ENCODE measurements at places on chromosomes 16 and 17.

GRCh38 chr16:55116165-55116920 lies 185.7 kb downstream of the IRX5 start:
- DNase-seq = no peak

- no peak for DNase-seq
These were observed 16.4 kb downstream of the ATP6V0D1 start for GRCh38 chr16:67464565-67464964.

DNA sequence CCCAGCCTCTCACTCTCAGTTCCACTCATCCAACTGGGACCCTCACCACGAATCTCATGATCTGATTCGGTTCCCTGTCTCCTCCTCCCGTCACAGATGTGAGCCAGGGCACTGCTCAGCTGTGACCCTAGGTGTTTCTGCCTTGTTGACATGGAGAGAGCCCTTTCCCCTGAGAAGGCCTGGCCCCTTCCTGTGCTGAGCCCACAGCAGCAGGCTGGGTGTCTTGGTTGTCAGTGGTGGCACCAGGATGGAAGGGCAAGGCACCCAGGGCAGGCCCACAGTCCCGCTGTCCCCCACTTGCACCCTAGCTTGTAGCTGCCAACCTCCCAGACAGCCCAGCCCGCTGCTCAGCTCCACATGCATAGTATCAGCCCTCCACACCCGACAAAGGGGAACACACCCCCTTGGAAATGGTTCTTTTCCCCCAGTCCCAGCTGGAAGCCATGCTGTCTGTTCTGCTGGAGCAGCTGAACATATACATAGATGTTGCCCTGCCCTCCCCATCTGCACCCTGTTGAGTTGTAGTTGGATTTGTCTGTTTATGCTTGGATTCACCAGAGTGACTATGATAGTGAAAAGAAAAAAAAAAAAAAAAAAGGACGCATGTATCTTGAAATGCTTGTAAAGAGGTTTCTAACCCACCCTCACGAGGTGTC lies 26.6 kb downstream of the STH start:
- DNase-seq = no peak

- no peak for DNase-seq
These were observed 34.7 kb upstream of the VPS4A start for GRCh38 chr16:69276148-69277115.

- no peak for DNase-seq
These were observed 18.4 kb downstream of the PIMREG start for GRCh38 chr17:6462692-6463091.

DNA sequence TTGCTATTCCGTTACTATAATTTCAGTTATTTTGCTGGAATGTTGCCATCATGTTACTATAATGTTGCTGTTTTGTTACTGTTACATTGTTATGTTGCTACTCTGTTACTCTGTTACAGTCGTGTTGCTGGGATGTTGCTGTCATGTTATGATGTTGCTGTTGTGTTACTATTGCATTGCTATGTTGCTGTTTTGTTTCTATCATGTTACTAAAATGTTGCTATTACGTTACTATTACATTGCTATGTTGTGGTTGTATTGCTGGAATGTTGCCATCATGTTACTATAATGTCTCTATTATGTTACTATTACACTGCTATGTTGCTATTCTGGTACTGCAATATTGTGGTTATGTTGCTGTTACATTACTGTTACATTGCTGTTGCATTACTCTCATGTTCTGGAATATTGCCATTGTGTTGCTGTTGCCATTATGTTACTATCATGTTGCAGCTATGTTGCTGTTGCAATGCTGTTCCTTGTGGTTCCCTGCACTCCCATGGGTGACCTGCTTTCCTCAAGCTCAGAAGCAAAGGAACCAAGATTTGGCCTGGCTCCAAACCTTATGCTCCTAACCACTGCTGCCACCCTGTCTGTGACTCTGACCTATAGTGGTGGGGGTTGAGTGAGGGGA lies 64.4 kb downstream of the ABCC6 start:
- no peak for DNase-seq

DNA sequence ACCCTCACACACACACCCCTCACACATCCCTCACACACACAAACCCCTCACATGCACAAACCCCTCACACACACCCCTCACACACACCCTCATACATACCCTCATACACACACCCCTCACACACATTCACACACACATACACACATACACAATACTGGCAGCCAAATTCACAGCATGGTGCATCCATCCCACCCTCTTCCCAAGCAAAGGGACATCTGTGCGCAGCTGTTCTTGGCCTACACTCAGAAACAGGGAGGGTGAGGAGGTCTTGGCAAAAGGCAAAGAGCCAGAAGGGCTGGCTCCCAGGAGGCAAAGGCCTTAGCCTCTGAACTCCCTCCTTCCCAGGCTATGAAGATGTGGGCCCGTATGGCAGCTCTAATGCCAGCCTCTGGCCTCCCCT lies 23.4 kb downstream of the C17orf67 start:
- DNase-seq = peak; percentile 4

DNA sequence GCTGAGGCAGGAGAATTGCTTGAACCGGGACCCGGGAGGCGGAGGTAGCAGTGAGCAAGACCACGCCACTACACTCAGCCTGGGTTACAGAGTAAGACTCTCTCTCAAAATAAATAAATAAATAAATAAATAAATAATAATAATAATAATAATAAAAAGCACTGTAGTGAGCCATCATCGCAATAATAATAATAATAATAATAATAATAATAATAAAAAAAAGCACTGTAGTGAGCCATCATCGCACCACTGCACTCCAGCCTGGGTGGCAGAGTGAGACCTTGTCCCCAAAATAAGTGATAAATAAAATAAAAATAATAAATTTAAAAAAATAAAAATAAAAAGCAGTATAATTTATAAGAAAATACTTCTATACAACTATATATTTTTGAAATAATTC lies 40.3 kb downstream of the SMURF2 start:
- no peak for DNase-seq

DNA sequence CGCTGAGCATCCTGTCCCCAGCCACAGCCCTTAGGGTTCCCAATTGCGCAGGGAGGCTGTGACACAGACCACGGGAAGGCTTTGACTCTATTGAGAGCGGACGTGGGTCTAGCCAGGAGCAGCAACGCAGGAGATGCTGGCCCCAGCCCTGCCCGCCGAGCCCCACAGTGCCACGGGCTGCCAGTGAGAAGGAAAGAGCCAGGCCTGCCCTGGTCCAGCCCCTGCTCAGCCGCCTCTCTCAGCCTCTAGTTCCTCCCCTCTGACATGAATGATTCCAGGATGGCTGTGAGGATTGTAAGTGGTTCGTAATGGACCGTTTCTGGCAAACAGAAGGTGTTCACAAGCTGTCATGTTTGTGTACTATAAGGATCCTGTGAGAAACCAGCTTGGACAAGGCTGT lies 2.5 kb downstream of the BHLHA9 start:
- no peak for DNase-seq

DNA sequence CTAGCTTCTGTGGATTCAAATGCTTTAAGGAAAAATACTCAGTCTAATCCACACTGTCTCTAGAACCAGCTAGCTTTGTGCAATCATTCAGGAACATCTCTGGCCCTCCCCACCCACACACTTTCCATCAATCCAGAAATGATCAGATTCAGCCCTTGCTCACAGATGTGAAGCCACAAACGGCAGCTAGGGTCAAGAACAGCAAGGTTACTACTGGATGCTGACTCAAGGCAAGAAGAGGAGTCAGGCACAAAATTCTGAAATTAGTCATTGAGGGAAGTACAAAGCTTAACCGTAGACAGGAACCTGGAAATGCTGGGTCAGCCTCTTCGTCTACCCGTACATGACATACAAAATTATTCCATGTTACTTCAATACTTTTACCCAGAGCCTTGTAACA lies 174.6 kb downstream of the CDH13 start:
- peak; percentile 20 for DNase-seq

GRCh38 chr17:73814075-73814474 lies 169.8 kb upstream of the SDK2 start:
- no peak for DNase-seq

- DNase-seq = no peak
These were observed 101.8 kb downstream of the TTC19 start for GRCh38 chr17:16101440-16101839.

- no peak for DNase-seq
These were observed 45.1 kb upstream of the LYRM9 start for GRCh38 chr17:27938241-27938640.

- DNase-seq = no peak
These were observed 192.5 kb downstream of the ZNF423 start for GRCh38 chr16:49663081-49664065.

DNA sequence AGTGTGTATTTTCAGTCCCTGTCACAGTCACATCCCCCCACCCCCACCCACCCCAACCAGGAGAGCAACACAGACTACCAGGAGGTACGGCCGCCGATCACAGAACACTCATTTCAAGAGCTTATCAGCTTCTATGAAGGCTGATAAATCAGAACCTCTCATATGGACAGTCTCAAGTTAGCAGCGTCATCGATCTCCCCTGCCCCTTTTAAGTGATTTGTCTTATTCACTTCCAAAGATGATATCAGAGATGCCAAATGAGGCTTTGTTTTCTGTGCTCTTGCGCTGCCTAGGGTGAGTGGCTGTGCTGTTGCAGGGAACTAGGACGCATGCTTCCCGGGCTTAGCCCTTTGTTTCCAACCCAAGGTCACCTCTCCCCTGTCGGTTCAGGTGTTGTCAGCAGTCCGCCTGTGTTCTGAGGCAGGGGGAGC lies 26.8 kb upstream of the PMFBP1 start:
- no peak for DNase-seq

- no peak for DNase-seq
These were observed 27.8 kb upstream of the MEAK7 start for GRCh38 chr16:84532291-84532724.

DNA sequence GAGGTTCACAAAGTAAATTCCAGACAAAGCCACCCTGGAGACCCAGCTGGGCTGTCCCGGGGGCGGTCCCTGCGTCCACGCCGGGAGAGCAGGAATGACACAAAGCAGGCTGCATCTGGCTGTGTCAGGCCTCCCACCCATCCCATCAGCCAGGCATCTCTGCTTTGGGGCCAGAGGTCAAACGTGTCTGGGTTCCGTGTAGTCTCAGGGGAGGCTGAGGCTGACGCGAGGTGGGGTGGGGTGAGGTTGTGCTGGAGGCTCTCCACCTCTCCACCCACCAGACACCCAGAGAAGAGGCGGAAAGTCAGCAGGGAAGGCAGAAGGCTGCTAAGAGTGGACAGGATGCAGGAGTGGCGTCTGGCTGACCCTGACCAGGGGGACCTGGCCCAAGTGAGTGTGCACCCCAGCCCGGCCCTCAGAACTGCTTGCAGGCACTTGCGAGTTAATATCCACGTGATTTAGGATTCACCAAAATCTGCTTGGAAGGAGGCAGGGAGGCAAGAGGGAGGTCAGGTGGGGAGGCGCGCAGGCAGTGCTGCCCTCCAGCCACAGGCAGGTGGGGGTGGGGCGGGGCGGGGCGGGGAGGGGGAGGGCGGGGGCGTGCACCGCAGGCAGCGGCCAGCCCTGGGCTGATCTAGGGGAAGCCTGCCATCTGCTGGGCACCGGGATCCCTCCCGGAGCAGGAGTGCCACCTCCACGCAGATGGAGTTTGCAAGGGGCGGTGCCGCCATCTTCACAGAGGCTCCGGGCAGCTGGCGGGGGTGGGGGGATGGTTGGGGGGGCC lies 44.3 kb downstream of the TBC1D16 start:
- peak; percentile 84 for DNase-seq

DNA sequence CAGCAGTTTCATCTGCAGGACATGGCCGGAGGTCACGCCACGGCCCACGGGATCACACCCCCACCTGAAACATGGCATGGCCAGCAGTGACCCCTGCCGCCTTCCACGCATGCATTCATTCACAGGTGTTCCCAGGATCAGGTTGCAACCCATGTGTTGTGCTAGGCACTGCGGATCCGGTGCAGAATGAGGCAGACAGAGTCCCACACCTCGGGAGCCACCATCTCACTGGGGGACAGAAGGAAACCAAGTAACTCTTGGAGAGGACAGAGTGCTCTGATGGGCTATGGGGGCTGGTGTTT lies 4.3 kb upstream of the MSRB1 start:
- DNase-seq = no peak

DNA sequence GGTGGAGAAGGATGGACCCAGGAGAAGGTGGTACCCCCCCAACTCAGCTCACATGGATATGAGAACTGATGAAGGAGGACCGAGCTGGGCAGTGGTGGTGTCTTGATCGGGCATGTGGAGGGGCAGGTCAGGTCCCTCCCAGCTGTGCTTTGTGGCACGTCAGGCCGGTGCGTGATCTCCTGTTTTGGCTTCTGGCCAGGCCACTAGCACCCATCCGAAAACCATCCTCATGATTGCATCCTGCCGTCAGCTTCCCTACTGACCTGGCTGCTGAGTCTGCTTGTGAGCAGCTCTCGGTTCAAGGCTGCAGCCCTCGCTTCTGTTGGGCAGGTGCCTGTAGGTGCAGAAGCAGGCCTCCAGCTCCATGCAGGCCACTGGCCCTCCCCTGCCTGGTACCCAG lies 53.1 kb downstream of the PLD6 start:
- DNase-seq = no peak

DNA sequence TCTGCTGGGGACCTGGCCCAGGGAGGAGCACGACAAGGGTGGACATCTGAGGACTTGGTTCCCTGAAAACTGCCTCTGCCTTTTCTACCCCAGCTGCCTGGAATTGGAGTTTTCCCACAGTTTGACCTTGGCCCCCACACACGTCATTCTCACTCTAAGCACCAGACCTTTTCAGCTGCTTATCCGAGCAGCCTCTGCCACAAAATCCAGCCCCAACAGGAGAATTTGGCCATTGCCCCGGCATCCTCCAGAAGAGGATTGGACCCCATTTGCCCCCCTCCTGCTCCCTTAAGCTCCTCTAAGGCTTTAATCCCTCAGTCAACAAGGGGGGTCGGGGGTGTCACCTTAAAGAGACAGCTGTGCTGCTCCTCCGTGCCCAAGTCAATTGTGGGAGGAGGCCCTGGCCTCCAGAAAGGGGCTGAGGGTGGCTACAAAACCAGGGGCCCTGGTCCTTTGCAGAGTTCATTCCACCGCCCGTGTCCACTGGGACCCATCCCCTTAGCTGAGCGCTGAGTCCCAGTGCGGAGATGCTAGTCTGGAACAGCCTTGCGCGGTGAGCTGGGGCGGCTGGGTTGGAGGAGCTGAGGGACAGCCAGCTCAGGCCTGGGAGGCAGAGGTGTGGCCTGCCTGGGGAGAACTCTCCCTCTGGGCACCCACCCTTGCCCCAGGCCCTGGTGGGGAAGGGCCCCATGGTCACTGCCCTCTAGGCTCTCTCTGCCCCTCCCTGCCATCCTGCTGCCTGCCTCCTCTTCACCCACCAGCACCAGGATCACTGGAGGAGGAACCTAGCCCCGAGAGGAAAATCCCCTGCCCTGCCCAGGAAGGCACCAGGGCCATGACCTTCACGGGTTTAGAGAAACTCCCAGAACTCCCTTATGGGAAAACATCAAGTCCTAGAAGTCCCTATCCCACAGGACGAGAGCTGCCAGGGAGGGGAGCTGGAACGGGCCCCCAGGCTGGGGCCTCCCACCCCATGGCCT lies 18.8 kb downstream of the TTYH2 start:
- DNase-seq = no peak
